ENCODE measurements at places on chromosomes 13 and 19.

DNA sequence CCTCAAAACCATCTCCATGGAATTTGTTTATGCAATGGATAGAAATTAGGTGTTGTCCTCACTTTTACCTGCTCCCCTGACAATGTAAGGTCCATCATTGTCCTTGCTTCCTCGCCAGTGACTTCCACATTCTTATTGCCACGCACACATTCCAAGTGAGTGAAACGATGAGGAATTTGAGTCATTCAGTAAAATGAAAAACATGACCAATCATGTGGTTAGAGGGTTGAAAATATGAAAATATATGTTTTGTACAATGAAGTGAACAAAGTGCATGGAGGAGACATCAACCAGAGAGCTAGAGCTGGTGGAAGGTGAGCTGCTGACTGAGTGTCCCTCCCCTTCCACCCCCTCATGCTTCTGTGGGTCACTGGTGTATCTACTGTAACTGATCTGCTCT lies 91.7 kb downstream of the ATP8A2 start:
- no peak for DNase-seq

DNA sequence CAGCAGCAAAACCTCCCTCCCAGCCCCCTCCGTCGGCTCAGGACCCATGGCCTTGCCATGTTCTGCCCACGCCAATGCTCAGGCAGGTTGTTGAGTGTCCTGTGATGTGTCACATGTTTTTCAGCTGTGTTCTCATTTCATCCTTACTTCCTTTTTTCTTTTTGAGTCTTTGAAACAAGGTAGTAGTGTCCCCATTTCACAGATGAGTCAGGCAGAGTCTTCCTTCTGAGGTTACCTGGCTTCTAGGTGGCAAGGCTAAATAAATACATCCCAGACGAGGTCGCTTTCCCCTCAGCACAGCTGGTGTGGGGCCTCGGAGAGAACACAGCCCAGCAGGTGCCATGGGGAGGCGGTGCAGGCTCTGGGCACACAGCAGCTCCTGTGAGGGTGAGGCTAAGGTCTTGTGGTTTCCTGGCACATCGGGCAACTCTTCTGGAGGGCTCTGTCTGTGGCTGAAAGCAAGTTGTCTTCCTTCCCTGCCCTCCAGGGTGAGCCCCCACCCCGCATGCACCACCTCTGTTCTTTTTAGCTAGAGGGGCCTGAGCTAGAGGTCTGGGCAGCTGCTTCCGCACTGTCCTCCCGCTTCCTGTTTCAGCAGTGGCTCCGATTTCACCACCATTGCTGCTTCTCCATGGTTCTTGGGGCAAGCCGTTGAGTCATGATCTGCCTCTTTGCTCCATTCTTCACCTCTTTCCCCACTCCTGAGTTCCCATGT lies 15.1 kb downstream of the PRAM1 start:
- no peak for DNase-seq

- DNase-seq: no peak
These were observed 674.1 kb downstream of the SLITRK5 start for GRCh38 chr13:88345171-88345847.

DNA sequence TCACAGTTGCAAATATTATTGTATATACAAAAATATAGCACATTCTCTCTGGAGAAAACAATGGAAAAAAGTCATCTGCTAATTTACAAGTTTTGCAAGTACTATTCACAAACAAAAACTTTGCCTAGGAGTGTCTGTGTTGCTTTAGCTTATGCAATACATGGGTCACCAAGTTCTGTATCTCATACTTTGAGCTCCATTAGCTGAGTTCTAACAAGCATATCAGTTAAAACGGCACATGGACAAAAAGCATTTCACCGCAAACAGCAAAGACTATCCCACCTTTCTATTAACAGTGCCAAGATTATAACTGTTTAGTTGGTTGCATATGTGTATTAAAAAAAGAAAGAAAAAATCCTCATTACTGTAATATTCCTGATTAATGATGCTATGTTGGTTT lies 4.6 kb downstream of the SPRY2 start:
- DNase-seq: no peak

DNA sequence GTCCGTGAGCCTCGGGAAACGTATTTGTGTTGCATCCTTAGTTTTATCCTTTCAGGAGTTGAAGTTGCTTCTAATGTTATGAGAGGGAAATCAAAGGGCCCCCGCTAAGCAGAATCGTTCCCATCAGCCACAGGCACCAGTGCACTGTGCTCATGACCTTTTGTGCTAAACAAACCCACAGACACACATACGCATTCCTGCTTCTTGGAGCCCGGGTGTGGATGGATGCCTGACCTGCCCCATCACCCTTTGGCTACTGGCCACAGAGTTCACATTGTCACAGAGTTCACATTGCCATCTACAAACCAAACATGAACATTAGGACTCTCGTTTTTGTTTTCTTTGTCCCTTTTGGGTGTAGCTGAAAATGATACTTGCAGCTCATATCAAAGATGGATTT lies 47.2 kb downstream of the CHST8 start:
- DNase-seq: no peak

DNA sequence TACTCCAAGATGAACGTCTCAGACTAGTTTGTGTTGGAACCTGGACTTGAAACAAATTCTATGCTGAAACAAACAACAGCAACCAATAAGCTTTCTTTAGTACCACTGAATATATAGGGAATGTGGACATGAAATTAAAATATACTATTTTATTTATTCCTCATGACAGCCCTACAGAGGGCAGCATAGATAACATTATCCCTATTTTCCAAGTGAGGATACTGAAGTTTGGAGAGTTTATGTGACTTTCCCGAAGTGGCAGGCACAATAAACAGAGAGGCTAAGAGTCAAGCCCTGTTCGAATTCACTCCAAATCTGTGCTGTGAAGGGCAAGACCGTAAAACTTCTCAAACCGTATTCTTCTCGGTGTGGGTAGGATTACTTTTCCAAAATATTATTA lies 509.9 kb upstream of the GPC6 start:
- DNase-seq: no peak

DNA sequence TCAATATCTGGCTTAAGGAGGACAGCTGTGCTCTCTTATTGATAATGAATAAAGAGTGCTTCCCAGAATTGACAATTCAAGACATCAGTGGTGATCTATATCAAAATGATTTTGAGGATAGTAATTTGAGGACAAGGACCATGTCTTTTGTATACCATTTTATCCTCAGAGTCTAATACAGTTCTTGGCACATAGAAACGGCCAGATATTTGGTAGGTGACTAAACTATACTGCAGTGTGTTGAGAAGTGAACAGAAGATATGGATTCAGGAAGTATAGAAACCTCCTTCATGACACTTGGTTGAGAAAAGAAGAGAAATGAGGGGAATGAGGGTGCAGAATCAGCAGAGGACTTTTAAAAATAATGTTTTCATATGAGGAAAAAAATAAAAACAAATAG lies 16.1 kb upstream of the LMO7 start:
- DNase-seq: no peak

- DNase-seq: no peak
These were observed 14.6 kb upstream of the DIAPH3 start for GRCh38 chr13:60178327-60178726.

GRCh38 chr19:40309666-40310065 lies 24.5 kb upstream of the AKT2 start:
- DNase-seq: no peak

DNA sequence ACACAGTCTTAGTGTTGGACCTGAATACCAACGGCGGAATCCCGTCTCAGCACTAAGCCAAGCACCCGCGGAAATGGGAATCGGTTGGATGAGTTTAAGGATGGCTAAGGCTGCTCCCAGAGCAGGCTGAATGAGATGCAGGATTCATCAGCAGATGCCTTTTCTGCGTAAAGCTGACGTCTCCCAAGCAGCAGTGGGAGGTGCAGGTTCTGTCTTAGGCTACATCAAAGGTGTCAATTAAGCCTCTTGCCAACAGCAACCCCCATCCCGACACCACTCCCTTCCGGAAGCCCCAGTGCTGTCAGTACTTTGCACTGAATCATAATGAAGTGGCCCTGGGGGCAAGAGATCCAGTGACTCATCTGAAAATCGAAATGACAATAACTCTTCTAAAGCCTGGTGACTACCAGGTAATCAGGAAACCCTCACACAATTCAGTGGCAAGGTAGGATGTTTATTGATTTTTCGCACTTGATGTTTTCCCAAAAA lies 275.6 kb downstream of the DCLK1 start:
- DNase-seq: no peak

GRCh38 chr19:55112777-55113569 lies 4.5 kb downstream of the PPP1R12C start:
- DNase-seq: no peak

GRCh38 chr13:41682766-41683165 lies 225.4 kb downstream of the RGCC start:
- DNase-seq: no peak

DNA sequence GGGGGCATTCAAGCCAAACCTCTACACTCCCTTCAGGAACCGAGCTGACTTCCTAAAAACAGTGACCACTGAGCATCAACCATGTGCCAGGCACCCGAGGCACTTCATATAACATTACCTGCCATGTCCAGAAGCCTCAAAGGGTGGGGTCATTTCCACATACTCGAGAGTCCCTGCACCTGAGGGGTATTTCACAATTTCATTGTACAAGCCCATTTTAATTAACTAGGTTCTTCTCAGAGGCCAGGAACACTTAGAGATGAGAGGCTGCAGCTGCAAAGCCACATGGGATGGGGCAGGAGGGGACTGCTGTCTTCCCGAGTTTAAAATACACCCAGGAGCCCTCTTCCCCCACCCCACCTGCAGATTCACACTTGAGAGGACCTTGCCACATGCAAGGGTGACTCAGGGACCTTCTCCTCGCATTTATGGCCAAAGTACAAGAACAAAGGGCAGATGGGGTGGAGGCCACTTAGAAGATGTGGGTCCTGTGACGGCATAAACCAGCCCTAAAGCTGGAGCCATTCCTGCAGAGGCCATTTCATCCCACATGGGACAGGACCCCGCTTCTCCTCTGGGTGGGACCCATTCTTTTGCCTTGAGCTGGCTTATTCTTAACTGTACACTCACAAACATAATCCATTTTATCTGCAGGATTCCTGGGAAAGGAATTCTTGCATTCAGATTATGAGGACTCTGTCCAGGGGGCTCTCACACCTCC lies 43.9 kb downstream of the RAB20 start:
- DNase-seq: no peak

GRCh38 chr13:109687559-109688448 lies 98.6 kb downstream of the IRS2 start:
- no peak for DNase-seq

DNA sequence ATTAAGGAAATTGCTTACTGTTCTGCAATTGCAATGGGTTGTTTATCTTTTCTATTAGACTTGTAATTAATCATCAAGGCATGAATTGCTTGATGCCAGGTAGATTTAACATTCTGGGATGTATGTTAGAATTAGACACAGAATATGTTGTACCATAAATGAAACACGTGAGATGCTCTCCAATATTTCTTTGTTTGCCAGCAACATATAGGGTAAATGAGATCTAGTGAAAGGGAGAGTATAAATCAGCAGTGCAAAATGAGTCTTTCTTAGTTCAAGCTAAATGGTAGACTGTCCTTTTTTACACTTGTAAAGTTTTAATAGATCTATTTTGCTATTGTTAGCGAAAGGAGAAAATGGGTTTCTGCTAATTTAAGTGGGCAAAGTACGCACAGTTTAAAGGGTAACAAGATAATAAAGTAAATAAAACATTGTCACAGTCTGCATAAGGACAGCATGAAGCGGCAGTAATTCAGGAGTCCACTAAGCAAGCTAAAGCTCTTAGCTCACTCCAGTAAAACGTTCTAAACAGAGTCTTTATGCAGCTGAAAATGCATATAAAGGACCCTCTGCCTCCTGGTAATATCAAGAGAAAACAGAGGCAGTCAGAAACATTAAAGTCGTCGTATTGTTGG lies 1137.1 kb downstream of the OLFM4 start:
- no peak for DNase-seq

DNA sequence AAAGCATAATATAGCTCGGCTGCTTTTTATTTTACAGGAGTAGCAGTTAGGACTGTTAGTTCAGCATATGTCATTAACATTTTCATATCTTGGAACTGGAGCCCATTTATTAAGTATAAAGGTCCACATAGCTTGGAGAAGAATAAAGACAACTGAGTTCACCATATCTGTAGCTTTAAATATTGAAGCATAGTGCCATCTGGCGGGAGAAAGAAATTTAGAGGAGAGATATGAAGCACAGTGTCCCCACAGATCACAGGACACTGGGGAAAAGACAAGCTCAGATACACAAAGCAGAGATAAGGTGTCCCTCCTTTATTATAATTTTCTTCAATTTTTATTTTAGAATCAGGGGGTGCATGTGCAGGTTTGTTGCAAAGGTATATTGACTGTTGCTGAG lies 104.7 kb upstream of the FREM2 start:
- no peak for DNase-seq

DNA sequence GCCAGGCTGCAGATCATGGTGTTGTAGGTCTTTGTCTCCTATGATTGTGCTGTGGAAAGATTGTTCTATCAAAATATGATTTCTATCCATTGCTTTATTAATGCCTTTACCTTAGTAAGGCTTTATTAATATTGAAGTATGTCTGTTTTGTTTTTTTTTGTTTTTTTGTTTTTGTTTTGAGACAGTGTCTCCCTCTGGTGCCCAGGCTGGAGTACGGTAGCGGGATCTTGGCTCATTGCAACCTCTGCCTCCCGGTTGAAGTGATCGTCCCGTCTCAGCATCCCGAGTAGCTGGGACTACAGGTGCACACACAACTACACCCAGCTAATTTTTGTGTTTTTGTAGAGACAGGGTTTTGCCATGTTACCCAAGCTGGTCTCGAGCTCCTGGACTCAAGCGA lies 7.7 kb downstream of the IRGC start:
- no peak for DNase-seq

DNA sequence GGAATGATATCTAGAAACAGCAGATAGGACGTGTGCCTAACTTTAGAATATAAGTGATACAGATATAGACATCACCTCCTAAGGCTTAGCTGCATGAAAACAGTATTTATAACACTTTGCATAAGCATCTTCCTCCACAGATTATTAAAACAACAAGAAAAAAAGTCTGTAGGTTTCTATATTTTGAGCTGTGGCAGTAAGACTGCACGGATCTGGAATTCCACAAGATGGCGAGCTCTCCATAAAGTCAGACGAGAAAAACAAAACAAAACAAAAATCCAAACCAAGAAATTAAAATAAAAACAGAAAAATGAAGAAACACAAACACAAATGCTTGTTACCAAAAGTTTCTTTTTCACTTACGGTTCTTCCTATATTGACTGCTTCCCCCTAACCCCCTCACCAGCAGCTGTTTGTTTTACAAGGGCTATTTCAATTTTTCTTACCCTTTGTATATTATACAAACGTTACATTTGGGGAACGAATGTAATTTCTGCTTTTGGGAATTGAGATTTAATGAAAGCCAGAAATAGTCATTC lies 285.8 kb downstream of the MYO16 start:
- DNase-seq: no peak

- DNase-seq: no peak
These were observed 7.3 kb upstream of the SIGLEC5 start for GRCh38 chr19:51637362-51637978.

DNA sequence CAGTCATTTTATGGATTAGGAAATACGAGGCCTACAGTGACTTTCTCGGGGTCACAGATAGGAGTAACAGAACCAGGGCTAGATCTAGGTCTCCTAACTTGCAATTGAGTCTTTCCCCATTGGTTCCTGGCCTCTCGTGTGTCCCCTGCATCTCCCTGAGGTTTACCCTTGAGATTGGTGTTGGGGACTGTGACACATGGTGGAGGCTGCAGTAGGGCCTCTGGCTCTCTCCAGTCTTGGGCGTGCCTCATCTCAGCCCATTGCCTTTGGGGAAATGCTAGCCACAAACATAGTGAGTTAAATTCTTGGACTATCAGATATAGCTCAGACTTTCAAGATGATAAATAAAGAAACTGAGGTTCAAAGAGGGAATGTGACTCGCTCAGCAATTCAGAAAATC lies 212.1 kb downstream of the KCNRG start:
- DNase-seq: no peak

- no peak for DNase-seq
These were observed 331.0 kb downstream of the DNAJC15 start for GRCh38 chr13:43354153-43354945.
